Pons (tissue), 1 donor: ENCODE measurements at places on chromosomes 6 and 20.

GRCh38 chr6:2360126-2360525 lies 114.7 kb upstream of the GMDS start:
- no peak for DNase-seq

- no peak for DNase-seq
These were observed 72.6 kb downstream of the ARID1B start for GRCh38 chr6:156849806-156850205.

DNA sequence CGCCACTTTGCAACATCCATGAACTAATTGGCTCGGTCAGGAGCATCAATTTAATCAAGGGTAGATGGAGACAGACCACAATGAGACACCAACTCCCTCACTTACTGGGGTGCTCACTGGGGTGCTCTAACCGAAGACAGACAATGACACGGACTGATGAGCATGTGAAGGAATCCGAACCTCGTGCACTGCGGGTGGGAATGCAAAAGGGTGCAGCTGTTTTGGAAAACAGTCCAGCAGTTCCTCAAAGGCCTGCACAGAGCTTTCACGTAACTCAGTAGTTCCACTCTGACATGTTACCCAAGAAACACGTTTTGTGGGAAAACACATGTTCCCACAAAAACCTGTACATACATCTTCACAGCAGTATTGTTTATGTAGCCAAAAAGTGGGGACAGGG lies 26.8 kb downstream of the ANKRD60 start:
- DNase-seq, result no peak

- DNase-seq, result peak; percentile 25
These were observed 289.4 kb upstream of the STXBP5 start for GRCh38 chr6:146914489-146915483.

- DNase-seq, result peak; percentile 62
These were observed 4.6 kb upstream of the PREX1 start for GRCh38 chr20:48832405-48832730.

DNA sequence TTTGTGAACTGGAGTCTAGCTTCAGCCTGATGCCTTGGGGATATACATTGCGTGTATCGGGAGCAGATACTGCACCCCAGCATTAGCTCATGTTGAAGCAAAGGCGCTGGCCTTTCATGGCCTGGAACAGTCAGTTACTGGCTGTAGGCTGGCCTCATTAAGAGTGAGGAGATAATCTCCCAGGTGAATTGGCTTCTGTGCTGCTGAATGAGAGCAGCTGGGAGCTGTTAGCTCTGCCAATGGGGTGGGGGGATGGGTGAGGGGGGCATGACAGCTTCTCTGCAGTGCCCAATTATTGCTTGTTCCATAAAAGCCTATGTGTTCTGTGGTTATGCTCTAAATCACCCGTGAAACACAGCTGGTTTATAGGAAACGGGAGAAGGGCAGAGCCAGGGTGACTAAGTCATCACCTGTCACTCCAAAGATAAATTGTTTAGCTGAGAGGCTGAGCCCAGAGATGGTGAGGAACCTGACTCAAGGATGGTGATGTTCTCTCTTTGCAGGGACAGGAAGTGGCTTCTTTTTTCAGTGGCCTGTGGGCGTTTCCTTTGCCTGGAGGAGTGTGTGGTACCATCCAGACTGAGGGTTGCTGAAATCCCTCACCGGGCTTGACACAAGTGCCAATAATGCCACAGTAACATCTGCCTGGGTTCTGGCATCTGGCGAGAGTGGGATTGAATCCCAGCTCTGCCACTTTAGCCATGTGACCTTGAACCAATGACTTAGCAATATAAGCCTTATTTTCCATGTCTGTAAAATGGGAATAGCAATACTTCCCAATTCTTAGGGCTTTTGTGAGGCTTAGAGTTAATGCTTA lies 170.8 kb downstream of the BCAS1 start:
- no peak for DNase-seq

DNA sequence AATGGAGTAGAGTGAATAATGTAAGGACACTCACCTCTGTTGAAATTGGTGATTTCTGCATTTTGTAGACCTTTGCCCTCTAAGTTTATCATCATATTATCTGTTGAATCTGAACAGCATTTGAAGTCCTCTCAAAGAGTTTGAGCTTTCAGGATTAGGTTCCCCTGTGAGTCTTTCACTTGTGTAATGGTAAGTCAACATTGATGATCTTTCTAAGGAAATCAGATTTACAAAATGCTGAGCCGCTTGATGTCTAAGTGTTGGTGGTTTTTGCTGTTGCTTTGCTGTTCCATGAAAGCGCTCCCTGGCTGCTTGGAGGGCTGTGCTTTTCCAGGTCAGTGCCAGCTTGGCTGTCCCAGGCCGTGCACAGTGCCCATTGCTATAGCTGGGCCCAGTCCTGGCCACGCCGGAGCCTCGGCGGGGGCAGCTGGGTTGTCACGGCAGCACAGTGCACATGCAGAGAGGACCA lies 33.8 kb upstream of the KIF25 start:
- DNase-seq, result no peak

GRCh38 chr6:13573669-13574110 lies 711 bp upstream of the SIRT5 start:
- peak; percentile 53 for DNase-seq

DNA sequence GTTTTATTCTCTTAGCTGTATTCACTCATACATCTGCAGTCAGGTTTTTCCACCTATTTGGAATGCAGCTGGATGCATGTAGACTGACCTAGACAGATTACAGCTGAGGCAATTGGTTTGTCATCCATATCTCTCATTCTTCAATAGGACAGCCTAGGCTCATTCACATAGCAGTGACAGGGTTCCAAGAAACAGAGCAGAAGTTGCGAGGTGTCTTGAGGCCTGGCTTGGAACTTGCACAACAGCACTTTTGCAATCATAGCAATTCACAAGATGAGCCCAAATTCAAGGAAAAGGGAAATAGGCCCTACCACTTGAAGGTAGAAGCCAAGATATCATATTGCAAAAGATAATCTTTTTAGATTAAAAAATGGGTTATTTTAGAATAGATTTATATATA lies 508.9 kb upstream of the JAG1 start:
- peak; percentile 60 for DNase-seq

DNA sequence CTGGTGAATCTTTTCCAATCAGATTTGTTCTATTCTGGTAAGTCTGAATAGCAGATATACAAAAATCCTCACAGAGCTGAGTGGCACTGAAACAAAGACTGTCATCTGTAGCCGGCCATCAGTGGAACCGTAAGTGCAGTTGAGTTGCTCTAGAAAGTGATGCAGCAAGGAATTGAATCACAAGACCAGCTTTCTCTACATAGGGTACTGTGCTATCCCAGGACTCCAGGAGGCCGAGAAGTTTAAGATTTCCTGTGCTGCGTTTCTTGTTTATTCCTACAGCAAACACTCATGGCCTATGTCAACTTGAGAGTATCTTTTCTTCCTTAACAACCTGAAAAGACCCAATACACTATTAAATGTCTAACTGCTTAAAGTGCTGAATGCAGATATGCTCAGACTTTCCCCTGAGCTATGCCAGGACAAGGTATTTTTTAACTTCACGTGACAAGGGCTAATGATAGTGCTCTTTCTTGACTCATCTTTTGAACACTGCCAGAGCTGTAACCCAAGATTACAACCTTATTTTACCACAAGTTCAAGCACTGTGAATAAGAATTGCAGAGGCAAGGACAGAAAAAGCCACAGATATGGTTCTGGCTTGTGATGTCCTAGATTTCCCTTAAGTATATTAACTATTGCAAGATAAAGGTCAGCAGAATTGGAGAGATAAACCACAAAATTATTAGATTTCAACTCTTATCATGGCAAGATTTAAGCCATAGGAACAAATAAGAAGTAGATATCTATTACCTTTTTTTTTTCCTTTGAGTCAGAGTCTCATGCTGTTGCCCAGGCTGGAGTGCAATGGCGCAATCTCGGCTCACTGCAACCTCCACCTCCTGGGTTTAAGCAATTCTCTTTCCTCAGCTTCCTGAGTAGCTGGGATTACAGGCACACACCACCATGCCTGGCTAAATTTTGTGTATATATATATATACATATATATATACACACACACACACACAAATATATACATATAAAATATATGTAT lies 71.6 kb downstream of the GJA1 start:
- no peak for DNase-seq

GRCh38 chr20:60272790-60273189 lies 314.6 kb downstream of the CDH26 start:
- no peak for DNase-seq

DNA sequence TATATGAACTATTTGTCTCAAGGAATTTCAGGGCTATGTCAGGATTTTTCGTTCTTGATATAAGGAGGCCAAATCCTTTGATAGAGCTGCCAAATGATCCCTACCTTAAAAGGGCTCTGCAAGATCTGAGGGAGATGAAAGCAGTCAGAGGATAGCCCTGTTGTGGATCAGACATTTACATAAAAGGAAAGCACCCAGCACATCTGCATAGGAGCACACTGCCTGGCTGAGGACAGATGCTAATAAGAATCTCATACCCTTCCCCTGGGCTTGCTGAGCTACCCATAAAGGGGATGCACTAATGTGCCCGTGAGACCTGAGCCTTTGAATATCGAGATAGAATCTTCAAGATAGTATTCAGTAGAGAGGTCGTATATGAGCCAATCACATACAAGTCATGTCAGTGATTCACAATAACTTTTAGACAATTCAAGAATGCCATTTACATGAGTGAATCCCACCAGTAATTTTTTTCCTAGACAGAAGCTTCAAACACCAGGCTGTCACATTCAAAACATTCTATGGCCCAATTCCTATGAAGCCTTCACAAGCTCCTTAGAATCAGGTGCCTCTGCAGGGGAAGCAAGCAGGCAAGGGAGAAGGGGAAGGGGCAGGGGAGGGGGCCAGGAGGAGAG lies 71.1 kb downstream of the STMND1 start:
- DNase-seq, result no peak

- DNase-seq, result peak; percentile 83
These were observed 52.6 kb upstream of the SYNJ2 start for GRCh38 chr6:157929076-157929475.

- peak; percentile 66 for DNase-seq
These were observed 134.4 kb downstream of the ARHGAP18 start for GRCh38 chr6:129575378-129576118.

DNA sequence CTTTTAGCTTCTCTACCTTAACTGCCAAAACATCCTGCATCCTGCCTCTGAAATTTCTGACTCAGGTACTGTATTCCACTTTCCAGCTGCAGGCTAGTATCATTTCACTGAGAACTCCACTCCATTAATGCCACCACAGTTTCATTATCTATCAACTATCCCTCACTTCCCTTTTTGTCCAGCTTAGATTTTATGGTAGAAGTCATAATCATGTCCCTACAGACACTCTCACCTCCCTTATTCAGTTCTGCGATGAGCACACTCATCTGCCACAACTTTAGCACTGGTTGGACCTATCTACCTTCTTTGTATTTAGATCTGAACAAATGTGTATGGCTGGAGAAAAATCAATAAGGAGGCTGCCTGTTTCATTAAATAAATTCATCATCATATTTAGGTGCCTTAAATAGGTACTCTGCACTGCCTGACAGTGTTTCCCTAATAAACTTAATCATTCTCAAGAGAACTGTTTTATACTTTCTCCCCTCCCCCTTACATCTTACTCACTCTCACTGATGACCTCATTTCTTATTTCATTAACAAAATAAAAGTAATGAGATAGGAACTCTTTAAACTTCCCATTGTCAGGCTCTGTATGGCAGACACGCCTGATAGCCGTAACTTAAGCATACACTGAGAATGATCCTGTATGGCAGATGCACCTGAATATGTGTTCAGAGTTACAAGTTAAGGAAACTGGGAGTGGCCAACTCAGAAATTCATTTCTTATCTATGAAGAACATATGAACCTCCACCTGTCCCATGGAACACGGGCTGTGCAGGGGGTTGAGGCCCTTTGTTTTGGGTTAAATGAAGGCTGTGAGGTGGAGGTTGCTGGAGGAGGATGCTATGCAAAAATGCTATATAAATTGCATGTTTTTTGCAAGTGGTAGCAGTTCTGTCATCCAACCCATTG lies 95.3 kb upstream of the MAN1A1 start:
- no peak for DNase-seq

GRCh38 chr6:124233221-124233620 lies 429.6 kb downstream of the NKAIN2 start:
- DNase-seq, result no peak

DNA sequence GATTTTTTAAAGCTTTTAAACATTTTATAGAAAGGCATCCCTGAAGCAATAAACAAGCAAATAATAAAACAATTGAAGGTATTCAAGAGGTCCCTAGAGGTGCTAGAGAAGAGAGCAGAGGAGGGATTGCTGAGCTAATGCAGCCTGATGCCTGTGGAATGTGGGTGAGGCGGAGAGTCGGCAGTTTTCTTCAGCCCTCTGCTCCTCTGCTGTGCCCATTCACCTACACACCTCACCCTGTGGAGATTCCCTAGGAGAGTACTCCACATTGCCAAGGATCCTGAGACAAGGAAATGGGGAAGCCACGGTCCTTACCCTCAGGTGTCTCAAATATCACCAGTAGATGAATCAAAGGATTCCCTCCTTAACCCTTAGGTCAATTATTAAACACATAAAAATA lies 199.8 kb upstream of the POU3F2 start:
- no peak for DNase-seq

DNA sequence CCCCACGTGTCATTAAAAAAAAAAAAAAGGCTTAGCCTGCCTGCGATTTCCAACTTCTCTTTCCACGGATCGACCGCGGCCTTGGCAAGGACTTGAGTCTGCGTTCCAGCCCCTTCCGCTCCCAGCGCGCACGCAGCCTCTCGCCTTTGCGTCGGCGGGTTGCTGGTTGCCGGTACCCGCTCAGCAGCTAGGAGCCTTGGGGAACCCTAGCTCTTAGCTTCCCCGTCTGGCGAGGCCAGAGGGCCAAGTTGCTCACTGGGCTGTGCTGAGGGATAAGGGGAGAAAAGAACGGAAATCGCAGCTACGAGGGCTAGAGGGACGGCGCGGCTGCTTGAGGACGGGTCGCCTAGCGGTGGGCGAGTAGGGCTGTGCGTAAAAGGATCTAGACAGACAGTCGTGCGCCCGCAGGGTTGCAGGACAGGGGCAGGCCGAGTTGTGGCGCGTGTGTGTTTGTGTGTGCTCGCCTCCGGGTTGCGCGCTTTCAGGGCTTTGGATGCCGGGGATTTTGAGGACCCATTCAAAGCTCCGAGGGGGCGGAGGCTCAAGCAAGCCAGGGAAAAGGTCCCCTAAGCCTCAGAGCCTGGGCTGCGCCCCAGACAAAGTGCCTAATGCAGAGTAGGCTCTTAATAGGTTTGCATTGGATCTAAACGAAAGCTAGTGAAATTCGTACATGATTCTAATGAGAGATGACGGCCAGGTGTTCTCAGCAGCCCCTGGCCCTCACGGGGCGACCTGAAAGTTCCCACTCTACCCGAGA lies 40.5 kb upstream of the OSTM1 start:
- DNase-seq, result peak; percentile 22

GRCh38 chr20:50340541-50340940 lies 149.9 kb downstream of the CEBPB start:
- DNase-seq, result no peak

DNA sequence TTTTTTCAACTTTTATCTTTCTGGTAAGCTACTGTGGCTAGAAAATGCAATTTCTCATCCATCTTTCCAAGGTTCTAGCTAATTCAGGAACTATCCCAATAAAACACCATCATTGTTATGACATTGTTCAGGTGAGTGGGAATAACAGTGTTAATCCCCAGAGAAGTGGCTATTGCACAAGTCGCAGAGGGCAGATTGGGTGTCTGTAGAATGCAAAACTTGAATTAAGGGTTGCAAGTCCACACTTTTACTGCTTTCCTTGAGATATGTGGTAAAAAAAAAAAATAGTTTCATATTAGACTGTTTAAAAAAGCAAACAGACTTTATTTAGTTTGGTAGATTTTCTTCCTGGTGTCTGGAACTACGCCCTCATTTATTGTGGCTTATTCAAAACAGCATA lies 41.1 kb upstream of the PRDM1 start:
- DNase-seq, result no peak

GRCh38 chr20:48564982-48565539 lies 262.7 kb downstream of the PREX1 start:
- DNase-seq, result no peak
